ENCODE measurements at places on chromosomes 11 and 22.

- no peak for DNase-seq
Observed at GRCh38 chr11:31450841-31451240, 58.6 kb downstream of the IMMP1L start.

DNA sequence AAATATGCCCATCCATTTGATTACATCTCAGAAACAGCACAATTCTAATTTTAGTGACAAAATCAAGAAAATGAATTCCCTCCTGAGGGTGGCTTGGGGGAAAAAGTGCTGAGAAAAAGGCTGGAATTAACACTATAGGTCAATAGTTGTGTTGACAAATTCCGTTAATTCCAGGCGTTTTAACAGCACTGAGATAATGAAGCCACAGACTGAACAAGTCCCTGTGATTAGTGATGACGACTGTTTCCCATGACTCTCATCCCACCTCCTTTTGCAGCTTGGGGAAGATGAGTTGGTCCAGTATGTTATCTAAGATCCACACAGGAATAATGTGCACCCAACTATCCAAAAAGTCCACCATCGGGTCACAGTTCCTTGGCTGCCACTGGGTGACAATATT is 12.8 kb downstream of the SRRD start:
- no peak for DNase-seq

GRCh38 chr22:47136671-47137070 is 374.2 kb downstream of the TBC1D22A start:
- DNase-seq, result no peak

DNA sequence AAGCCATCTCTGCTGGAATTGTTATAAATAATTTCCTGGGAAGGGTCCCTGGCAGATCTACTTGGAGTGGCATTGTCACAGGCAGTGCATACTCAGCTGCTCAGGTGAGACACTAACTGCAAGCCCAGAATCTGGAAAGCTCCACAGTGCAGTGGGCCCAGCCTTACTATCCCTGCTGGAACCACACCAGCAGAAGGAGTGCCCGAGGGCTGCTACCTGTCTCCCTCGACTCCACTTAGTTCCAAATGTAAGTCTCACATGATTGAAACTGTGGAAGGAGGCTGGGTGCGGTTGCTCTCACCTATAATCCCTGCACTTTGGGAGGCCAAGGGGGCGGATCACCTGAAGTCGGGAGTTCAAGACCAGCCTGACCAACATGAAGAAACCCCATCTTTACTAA is 14.3 kb upstream of the SYVN1 start:
- DNase-seq, result no peak

GRCh38 chr11:5229796-5230195 is 2.9 kb upstream of the HBB start:
- DNase-seq, result no peak

DNA sequence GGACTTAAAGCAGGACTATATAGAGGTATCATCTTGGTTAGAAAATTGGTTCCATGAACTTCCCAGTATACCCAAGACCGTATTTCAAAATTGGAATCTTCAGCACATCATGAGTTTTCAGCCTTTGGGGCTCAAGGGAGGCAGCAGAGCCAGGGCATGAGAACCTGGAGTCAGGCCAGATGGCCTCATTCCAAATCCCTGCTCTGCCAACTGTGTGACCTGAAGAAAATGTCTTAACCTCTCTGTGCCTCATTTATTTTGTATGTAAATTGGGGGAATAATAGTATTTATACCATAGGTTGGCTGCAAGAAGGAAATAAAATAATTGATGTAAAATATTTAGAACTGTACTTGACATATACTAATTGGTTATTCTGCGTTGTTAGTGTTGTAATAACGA is 987.6 kb downstream of the TBC1D22A start:
- no peak for DNase-seq

- DNase-seq, result no peak
Observed at GRCh38 chr11:117541211-117541610, 213.6 kb downstream of the CEP164 start.

GRCh38 chr11:19838994-19839768 is 126.5 kb downstream of the NAV2 start:
- DNase-seq, result no peak

- DNase-seq, result no peak
Observed at GRCh38 chr22:26587991-26588613, 1.8 kb downstream of the TPST2 start.

GRCh38 chr11:79113054-79113690 is 327.7 kb downstream of the TENM4 start:
- no peak for DNase-seq

GRCh38 chr11:2576549-2576948 is 123.2 kb downstream of the KCNQ1OT1 start:
- no peak for DNase-seq

DNA sequence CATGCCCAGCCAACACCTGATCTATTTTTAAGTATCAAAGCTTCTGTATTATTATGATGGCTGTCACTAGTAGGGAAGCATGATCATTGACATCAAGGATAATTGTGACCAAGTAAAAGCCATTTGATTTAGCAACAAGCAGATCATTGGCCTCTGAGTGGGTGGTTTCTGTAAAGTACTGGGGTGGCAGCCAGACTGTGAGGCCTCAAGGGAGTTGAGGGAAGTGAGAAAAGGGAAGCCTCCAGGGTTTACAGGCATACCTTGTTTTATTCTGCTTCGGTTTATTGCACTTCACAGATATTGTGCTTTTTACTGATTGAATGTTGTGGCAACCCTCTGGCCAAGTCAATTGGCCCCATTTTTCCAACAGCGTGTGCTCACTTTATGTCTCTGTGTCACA is 60.1 kb downstream of the PRR5L start:
- DNase-seq, result no peak

DNA sequence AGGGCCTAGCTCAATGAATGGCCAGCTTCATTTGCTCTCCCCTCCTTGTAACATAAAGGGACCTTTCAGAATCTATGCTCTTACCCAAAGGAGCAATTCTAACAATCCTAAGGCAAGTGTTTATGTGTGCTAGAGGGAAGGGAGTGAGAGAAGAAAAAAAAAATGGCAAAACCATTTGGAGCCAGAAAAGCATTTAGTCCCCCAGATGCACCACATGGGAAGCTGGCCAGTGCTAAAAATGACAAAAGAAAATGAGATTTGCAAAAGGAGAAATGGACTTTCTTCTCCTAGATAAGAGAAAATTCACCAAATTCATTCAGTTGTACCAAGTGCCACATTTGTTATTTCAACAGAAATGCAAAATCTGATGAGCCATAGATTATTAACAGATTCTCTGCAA is 52.8 kb downstream of the SERGEF start:
- DNase-seq, result no peak

- peak; percentile 22 for DNase-seq
Observed at GRCh38 chr22:21972293-21972779, 10.3 kb downstream of the TOP3B start.

DNA sequence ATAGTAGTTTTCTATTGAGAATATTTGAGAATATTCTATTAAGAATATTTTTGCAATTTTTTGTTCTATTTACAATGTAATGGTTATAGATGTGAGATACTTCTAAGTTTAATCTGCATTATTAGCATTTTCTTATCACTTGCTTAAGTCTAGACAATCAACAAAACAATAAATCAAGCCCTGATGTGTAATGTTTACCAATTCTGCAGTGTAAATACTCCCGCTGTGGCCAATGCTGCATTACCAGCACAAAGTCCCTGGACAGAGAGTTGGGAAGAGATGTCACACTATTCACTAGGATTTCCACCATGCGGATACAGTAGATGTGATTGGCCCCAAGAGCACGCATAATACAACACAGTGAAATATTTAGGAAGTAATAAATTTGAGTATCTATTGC is 47.6 kb upstream of the GCAT start:
- DNase-seq, result no peak

GRCh38 chr11:134815404-134815803 is 403.4 kb upstream of the B3GAT1 start:
- DNase-seq, result no peak

DNA sequence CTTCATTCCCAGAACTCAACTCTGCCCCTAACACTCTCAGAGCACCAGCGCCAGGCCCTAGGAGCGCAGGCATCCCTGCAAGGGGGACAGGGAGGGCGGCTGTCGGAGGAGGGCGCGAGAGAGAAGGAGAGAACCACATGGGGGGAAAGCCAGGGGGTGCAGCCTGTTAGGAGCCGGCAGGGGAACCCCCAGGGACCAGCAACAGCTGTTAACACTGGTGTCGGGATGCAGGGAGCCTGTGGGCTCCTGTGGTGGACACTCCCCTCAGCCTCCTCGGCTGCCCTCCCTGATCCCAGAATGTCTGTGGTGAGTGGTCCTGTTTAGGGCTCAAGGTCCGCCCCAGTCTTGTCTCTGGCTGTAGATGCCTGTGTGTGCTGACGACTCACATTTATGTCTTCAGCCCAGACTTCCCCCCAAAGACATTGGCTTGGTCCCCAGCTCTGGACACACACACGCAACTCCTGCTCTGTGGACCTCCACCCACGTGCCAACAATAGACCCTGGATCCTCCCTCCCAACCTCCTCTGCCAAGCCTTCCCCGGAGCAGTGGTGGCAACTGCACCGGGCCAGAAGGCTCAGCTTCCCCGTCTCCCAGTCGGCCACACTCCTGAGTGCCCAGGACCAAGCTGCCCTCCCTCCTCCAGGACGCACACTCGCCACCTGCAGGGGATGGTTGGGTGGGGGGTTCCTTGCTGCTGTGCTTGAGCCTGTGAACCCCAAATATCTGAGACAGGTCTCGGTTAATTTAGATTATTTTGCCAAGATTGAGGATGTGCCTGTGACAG is 817 bp upstream of the IFITM5 start:
- no peak for DNase-seq

GRCh38 chr11:13010749-13011465 is 1.8 kb downstream of the RASSF10 start:
- no peak for DNase-seq

DNA sequence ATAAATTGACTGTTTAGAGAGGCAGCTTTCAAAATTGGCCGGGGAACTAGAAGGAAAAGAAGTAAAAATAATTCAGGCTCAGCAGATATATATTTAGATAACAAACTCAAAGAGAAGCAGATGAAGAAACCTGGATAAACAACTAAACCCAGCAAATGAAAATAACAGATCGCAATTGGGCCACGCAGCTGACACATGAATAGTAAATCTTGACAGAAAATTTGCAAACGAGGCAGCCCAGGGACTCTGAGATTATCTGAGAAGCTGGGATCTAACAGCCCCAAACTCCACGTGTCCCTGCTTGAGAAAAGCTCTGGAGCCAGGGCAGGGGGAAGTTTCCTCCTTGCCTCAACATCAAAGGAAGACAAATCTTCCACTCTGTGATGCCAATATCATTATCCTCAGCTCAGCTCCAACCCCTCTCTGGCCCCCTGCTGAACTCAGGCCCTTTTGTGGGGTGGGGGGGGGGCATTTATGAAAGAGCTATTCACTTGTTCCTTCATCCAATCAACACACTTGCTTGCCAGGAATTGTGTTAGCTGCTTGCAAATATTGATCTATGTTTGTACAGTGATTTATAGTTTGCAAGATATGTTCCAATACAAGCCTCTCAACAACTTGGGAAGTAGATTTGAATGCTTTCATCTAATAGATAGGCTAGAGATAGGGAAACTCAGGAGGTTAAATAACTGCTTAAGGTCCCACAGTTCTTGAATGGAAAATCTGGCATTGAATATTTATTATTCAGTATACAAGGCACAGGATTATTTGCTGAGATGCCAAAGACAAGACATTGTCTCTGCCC is 72.5 kb upstream of the C11orf87 start:
- DNase-seq, result no peak

DNA sequence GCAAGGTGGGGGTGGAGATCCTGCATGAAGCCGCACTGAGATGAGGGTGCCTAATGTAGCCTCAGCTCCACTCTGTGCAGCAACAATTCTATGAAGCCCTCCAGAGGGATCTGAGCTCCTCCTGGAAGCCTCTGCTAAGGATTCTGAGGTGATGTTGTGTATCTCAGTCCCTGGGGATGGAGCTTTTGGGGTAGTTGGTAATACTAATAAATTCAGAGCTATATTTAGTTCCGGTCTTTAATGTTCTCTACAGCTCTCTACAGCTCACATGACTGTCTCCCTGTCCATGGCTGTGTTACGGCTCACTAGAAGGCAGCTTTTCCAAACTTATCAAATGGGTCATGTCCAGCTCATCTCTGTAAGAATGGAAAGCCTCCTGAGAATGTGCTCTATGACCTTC is 93.4 kb downstream of the ISX start:
- no peak for DNase-seq
